ENCODE measurements at places on chromosomes 5 and 9.
A peak's percentile ranks its signal among the peaks of the same experiment; 100 is the strongest.

DNA sequence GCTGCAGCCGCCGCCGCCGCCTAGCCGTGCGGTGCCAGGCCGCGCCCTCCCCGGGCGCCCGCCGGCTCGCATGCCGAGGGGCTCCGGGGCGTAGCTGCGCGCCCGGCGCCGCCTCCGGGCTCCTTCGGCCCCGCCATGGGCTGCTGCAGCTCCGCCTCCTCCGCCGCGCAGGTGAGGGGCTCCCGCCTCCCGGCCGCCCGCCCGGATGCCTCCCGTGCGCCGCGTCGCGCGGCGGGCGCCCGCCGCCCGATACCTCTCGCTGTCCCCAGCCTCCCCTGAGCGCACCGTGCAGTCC, 230 bp downstream of the SLC44A1 start:
- DNase-seq: no peak

DNA sequence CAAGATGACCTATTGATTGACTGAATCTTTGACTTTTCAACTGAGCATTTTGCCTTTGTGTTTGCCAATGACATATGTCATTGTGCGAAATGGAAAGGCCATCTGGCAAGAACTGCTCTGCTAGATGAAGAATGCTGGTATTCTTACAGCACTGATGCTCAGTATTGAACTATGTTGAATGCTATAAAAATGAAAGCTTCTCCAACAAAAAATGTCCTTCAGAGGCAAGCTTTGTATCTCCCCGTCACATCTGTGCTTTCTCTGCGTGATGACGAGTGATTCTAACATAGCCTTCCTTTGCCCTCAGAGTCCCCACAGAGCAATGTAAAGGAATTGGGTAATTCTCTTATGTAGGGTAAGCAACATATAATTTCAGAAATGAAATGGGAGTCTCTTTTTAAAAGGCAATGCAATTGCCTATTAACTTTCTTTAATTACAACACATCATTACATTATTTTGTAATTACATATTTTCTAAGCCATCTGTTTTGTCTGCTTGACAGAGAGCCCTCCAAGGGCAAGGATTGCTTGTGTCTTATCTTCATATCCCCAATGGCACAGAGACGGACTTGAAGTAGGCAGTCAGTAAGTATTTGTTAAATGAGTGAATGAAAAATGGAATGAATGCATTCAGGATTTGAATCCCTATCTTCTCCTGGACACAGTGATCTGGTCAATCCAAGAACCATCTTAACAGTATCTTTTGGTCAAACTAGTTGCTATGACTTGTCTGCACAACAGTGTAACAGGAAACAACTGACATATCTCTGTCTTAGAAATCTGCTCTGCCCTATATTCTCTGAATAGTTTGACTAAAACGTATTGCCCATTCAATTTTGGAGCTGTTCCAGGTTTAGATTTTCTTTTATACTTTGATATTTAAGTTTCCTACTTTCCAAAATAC, 46.1 kb downstream of the ENC1 start:
- DNase-seq: no peak

GRCh38 chr9:13163287-13163686, 116.2 kb downstream of the MPDZ start:
- DNase-seq: no peak

DNA sequence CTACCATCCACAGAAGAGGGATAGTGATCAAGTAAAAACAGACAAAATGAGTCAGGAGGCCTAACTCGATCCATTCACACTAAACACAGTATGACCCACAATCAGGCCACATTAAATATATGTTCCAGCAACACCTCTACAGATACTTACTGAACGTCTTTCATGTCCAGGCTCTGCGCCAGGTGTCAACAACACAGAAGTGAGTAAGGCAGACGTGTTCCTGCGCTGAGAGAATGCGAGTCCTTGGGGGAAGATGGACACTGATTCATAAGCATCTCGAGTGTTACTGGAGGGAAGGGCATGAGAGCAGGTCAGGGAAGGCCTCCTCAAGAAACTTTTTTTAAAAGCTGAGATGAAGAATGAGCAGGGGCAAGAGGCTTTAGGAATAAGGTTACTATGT, 164.3 kb upstream of the CLINT1 start:
- DNase-seq: no peak

GRCh38 chr5:78778538-78778937, 130.0 kb upstream of the LHFPL2 start:
- DNase-seq: no peak

- DNase-seq: no peak
Measured at GRCh38 chr5:9479990-9480389, 65.9 kb downstream of the SEMA5A start.

DNA sequence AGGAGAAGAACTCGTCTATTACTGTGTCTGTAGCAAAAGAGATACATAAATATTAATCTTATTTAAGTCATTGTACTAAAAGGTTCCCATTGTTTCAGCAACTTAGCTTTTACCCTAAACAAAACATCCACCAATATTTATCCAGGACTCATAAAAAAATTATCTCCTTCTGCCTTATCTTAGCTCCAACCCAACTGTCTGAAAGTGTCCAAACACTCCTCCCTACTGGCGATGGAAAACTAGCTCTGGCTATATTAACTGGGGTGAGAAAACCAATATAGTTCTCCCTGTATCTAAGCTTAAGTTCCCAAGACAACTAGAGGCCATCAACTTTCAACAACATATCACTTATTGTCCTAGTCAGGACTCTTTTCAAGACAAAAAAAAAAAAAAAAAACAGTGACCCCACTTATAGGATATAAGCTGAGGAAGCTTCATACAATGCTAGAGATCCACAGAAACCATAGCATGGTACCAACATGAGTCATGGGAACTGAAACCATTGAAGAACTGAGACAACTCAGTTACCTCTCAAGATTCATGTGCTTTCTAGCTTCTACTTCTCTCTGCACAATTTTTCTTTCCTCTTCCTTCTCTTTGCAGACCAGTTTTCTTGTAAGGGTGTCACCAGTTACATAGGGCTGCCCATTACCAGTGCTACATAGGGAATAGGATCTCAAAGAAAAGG, 150.7 kb upstream of the RASA1 start:
- DNase-seq: no peak

- no peak for DNase-seq
Measured at GRCh38 chr5:113106821-113107220, 130.2 kb downstream of the DCP2 start.

DNA sequence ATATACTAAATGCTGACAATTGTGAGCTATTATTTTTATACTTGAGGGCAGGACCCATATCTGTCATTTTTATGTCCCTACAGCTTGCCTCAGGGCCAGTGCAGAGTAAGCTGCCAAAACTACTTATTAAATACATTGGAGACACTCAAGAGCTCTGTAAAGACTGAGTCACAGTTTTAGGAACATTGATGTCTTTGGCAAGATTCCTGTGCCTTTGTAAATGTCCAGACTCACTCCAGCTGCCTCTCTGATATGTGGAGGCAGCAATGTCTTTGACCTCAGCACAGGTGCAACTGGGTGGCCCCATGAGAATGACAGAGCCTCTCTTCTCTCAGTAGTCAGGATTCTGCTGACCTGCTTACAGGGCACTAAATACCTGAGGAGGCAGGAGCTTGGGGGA, 363.2 kb downstream of the OSTF1 start:
- no peak for DNase-seq

DNA sequence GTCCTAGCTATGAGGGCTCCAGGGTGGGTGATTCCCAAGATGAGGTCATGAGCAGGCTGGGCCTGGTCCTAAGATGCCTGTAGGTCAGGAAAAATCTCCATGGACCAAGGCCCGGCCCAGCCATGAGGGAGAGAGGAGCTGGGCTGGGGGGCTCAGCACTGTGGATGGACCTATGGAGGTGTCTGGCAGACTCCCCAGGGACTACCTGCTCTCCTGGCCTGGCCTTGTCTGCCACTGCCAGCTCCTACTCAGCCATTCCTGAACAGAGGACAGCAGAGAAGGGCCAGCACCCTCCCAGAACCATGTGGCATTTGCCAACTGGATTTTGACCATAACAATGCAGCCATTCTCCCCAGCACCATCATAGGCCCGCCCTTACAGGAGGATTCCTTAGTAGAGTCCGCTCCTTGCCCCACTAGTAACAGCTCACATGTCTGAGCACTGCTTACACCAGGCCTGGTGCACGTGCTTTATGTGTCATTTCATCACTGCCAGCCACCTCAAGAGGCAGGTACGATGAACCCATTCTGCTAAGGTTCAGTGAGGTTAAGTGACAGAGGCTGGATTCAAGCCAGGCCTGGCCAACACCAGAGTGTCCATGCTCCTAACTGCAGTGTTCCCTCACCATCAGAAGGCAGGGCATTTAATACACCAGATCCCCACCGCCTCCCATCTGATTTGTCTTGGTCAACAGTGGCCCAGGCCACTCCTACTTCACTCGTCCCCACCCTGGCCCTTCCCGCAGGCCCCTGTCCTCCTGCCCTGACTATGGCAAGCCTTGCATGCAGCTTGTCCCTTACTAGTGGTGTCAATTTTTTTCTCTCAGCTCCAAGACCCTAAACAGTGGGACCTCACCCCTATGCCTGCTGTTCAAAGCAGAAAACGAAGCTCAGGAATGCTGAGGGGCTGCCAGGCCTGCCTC, 669 bp downstream of the IL13 start:
- DNase-seq: no peak

DNA sequence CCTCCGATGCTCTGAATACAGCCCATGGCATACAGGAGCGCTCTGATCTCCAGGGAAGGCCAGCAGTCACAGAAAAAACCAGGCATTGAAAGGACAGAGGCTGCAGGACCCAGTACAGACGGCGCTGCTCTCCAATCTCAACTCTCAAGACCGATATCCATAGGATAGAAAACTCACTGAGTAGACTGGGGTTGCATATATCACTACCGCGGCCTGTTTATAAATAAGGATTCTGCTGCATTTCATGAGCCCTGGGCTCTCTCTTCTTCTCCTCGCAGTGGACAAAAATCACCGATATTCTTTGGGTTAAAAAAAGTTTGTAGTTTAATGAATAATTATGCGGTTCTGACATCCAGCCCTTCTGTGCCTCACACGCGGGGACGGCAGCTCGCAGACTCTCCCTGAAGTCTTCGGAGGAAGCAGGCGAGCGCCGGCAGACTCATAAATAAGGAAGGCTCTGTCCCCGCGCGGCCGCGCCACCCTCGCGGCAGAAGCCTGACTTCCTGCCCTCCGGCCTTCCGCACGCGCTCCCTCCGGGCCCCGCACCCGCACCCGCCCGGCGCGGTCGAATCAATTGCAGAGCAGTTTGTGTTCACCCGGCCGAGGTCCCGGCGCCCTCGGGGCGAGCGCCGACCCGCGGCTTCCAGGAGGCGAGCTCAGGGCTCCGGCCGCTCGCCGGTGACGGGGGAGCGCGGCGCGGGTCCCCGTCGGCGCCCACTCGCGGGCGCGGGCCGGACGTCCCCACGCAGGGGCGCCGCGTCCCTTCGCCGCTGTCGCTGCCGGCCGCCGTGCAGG, at the start of gene FAM78A:
Gene FAM78A, minus strand, starts transcription at position 417 of the 795 bp plus-strand sequence. Its CDS starts 331 bp downstream, at position 86.
- DNase-seq: peak; percentile 39

DNA sequence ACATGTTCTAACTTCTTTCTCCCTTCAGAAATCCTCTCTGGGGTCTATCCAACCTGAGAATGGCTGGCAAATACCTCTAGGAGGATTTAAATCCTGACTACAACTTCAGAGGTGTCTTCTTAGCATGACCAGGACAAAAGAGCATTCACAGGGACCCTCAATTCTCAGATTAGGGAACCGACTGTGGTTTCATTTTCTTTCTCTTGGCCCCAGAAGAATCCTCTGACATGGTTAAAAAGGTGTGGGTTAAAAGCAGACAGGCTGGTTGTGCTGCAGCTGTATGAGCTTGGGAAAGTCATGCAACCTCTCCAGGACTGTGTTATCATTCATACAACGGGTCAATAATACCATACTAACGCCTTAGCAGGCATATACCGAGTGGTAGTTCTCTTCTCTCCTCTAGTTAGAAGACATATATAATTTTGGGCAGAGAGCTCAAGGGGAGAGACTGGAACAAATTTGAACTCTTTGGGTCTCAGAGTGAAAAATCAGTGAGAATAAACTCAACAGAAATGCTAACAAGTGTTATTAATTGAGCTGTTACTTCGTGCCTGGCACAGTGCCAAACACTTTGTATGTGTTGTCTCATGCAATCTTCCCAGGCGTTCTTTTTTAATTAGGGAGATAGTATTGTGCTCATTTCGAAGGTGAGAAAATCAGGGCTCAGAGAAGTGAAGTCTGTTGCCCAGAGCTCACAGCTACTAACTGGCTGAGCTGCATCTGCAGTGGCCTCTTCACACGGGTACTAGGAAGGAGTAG, 35.2 kb downstream of the INSYN2B start:
- no peak for DNase-seq

DNA sequence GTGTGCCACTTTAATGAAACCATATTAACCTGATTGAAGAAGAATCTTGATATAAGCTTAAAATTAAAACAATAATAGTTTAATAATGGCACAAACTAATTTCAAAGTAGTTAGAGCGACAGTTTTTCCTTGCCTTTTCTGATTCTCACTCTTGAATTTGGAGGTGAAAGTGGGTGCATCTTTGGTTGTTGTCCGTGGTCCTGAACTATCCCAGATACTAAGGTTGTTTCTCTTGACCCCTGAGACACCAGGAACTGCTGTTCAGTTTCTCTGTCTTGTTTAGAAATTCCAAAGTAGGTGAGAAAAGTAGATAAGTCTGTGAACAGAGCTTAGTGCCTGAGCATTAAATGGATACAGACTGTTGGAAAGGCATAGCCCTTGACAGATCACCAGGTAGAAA, 274.7 kb downstream of the FBXL7 start:
- DNase-seq: no peak

GRCh38 chr5:180159756-180160155, 49.3 kb downstream of the RASGEF1C start:
- no peak for DNase-seq

DNA sequence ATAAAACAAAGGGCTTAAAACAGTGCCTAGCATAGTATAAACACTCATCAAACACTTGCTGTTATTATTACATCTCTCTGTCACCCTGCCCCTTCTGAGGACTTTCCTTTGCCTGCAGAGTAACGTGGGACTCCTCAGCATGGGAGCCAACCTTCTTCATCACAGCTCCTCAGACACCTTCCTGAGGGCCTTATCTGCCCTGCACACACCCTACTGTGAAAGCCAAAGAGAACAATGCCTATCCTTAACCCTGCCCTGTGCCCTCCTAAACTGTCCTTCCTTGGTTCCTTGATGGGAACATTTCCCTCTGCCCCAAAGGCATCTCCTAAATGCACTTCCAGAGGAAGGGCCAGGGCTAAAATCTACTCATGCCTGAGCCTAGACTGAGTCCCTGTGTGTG, 20.6 kb upstream of the HAND1 start:
- no peak for DNase-seq

GRCh38 chr5:17243287-17244063, 26.0 kb downstream of the BASP1 start:
- no peak for DNase-seq

- no peak for DNase-seq
Measured at GRCh38 chr9:114914139-114914538, 16.3 kb downstream of the TNFSF8 start.

DNA sequence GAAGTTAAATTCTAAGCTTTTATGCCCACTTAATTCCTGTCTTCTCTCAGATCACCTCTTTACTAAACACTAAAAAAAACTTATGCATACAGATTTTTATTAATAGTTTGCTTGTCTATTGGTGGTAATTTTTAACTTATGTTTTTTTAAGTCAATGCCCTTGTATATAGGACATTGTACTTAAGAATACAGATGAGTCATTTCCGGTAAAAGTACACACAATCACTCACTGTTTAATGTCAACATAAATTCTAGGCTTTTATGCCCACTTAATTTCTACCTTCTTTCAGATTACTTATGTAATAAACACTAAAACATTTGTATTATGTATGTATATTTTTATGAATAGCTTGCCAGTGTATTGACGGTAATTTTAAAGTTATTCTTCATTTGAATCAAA, 872.8 kb upstream of the CDH9 start:
- DNase-seq: no peak

- no peak for DNase-seq
Measured at GRCh38 chr5:38734353-38734752, 111.5 kb upstream of the OSMR start.

GRCh38 chr5:159763562-159763961, 152.7 kb upstream of the ADRA1B start:
- DNase-seq: no peak

Measured in T-cell (primary cell).